ENCODE measurements at places on chromosomes 16 and 17.
A peak's percentile ranks its signal among the peaks of the same experiment; 100 is the strongest.

GRCh38 chr16:85853547-85854545 is 45.1 kb upstream of the IRF8 start:
- DNase-seq: no peak

GRCh38 chr16:79593074-79593531 is 7.4 kb downstream of the MAF start:
- no peak for DNase-seq

- no peak for DNase-seq
These were observed 1.7 kb upstream of the CDC27 start for GRCh38 chr17:47190770-47191169.

DNA sequence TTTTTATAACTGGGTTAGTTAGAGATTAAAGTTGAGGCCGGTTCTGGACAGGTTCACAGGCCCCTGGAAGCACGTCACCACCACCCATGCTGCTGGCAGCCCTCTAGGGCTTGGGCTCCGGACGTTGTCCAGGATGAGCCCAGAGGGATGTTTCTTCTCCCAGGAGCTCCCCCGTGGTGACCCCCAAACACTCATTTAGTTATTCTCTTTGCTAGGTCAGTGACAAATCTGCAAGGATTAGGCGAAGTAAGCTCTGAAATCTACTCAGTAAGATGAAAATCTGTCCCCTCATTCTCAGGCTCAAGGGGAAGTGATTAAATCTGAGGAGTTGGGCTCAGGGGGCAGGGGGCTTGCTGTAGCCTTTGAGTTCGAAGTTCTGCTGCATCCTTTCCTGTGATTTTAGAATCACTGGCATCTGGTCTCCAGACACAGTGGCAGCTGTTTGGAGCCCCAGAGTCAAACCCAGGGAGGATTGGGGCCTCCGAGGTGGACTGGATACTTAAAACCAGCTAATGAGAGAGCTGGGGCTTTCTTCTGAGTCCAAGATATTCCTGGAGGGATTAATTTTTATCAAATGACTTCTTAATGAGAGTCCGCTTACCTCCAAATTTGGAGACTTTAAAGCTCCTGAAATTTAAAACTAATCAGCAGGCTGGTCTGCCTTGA is 49.2 kb upstream of the HS3ST2 start:
- no peak for DNase-seq

GRCh38 chr17:82345151-82345976 is 11.8 kb upstream of the SECTM1 start:
- no peak for DNase-seq

DNA sequence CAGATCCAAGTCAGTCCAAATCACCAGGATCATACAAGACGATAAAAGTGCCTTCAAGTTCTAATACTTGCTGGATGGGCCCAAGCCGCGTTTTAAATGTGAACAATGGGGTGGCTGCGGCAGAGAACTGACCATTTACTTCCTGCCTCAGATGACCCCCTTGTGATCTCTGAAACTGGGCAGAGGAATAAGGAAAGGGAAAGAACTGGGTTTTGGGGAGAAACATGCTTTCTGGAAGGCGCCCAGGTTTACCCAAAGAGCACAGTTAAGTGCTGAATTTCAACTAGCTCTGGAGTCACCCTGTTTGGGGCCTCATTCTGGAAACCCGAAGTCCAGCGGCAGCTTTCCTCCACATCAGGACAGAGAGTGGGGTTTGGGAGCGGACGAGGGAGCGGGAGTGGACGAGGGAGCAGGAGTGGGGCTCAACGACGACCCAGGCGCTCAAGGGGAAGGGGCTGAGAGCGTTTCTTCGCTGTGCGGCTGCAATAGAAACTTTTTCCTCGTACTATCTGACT is 1.6 kb downstream of the FAM20A start:
- DNase-seq: no peak

DNA sequence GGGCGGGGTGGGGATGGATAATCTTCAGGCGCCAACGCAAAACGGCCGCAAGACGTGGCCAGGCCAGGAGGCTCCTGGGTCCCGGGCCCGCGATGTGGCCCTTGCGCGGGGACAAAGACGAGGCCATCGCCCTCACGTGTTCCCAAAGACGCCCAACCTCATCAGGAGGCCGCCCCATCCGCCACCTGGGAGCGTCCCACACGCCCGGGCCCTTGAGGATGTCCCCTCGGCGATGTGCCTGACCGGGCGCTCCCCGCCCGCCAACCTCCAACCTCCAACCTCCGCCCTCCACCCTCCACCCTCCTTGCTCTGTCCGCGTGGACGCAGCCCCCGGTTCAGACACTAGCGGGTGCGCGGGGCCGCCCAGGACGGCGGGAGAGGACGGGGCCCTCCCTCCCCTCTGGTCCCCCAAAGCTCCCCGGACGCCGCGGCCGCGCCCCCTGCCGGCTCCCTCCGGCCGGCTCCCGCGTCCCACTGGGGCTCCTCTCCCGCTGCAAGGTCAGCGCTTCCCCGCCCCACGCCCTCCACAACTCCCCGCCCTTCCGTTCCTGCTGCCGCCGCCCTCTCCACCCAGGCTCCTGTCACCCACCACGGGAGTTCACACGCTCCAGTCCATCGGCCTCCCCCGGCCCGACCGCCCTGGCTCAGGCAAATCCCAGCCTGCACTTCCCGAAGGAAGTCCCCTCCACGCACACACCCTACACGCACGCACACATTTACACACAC is 250.8 kb upstream of the RPL38 start:
- DNase-seq: no peak

GRCh38 chr16:30659507-30660423 is 1.5 kb downstream of the FBRS start:
- no peak for DNase-seq

DNA sequence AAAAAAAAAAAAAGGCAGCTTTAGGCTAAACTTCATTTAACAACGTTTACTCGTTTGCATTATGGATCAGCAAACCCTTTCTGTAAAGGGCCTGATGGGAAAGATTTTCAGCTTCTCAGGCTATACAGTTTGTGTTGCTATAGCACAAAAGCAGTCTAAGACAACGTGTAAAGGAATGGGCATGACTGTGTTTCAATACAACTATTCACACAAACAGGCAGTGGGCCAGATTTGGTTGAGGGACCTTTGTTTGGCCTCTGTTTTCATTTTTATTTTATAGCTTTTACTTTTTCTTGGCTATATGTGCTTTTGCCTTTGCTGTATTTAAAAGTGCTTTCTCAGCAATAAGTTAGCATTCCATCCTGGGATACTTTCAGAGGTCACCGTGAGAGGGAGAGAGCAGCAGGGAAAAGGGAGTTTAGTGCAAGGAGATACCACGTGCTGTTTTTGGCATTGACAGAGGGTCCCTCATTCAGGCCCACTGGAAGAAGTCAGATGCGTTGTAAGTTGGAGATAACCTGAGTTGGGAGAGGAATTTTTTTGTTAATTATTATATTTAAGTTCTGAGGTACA is 335.6 kb downstream of the UTP18 start:
- no peak for DNase-seq

- peak; percentile 62 for DNase-seq
These were observed 98.4 kb upstream of the GSE1 start for GRCh38 chr16:85514598-85515318.

GRCh38 chr16:51875834-51876600 is 670.9 kb downstream of the TOX3 start:
- DNase-seq: no peak

DNA sequence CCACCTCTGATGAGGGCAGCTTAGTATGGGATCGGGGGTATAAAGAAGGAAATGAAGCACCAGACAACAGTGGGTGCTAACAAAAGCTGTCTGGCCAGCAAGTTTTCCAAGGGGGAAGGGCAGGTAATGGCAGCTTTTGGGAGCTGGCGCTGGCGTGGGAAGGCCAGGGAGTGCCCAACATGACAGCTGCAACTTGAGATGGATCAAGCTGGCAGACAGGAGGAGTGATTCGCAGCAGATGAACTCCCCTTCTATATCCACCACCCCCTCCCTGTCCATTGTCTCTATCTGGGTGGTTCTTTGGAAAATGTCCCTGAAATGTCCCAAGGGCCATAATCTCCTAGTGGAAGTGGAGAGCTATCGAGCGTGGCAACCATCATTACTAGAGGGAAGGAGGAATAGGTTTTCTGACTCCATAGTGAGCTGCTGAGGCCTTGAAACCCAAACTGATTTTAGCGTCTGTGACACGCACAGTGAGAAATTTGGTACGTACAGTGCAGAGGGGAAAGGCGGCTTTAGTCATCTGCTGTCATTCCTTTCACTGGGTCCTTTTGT is 4.8 kb upstream of the INPP5K start:
- no peak for DNase-seq

DNA sequence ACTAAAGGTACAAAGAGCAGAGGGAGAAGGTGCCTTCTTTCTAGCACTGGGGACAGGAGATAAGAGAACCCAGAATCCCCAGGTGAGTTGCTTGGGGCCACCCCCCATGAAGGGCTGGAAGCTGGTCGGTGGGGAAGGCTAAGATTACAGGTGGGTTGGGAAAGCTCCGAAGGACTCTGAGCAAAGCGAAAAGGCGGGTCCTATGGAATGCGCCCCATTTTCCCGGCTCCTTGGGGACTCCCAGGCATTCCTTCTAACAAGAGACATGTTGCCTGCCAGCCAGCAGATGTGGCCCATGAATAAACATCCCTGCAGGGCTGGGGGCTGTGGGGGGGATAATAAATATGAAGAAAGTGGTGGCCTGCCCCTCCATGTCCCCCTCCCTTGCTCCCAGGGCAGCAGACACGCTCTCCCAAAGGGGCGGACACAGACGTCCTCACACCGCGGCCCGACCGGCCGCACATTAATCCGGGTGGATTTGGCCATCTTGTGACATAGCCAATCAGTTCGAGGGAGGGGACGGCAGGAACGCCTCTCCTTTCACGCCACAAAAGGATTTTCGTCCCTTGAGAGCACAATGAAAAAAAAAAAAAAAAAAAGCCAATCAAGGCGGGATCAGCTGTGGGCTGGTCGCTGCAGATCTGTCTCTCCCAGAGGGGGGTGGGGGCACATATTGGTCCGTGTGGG is 98.5 kb downstream of the SOX9 start:
- DNase-seq: no peak

GRCh38 chr17:80984749-80985148 is 6.9 kb upstream of the CHMP6 start:
- DNase-seq: no peak

- no peak for DNase-seq
These were observed 426.7 kb upstream of the SALL1 start for GRCh38 chr16:51577621-51578303.

- no peak for DNase-seq
These were observed 15.3 kb downstream of the ENGASE start for GRCh38 chr17:79089720-79090442.

- DNase-seq: no peak
These were observed 15.3 kb upstream of the OGFOD3 start for GRCh38 chr17:82433560-82434215.

GRCh38 chr16:52497067-52497816 is 49.7 kb downstream of the TOX3 start:
- DNase-seq: peak; percentile 96

GRCh38 chr17:58764373-58764772 is 8.7 kb downstream of the PPM1E start:
- DNase-seq: no peak

DNA sequence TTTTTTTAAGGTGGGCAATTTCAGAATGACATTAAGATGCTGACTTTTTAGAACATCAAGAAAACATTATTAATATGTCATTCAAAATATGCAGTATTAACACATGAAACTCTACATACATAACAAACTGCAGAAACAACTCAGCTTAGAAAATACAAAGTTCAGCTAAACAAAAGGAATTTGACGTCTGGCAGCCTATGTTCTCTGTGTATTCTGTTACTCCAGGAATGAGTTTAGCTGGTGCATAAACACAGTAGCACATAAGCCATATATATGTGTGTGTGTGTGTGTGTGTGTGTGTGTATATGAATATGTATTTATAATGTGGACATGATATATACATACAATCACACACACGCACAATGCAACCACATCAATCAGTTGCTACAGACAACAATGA is 413.5 kb upstream of the PSMD7 start:
- DNase-seq: no peak

GRCh38 chr17:80760511-80760911 is 215.9 kb downstream of the RPTOR start:
- DNase-seq: peak; percentile 98

DNA sequence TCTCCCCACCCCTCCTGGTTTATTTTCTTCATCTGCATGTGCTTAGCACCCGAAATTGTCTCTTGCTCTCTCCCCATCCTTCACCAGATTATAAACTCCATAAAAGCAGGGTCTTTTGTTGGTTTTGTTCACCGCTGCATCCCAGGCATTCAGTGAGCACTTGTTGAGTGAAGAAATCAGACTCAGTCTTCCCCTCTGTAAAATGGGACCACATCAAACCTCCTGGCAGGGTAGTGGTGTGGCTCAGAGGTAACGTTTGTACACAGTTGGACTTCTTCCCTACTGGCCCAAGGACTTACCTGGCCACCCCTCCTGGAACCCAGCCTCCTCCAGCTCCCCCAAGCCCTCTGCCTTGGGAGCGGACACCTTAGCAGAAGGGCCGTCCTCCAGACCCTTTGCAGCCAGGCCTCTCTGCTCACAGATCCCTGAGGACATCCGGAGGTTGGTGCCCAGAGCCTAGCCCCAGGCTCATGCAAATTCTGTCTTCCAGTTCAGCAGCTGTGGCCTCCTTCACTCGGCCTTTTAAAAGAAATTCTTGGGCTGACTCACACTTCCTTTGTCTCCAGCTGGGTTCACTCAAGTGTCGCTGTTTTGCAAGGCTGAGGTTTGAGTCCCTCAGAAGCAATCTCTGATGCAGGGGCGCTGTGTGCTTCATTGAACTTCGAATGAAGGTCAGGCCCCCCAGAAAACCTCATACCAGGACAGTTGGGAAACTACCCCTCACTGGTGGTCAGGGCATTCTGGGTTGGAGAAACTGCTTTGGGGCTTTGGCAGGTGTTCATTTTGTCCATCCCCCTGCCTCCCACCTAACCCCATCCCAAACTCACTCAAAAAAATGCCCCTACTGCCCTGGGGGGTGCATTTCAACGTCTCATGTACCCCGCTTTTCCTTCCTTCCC is 16.8 kb upstream of the RMI2 start:
- no peak for DNase-seq

- DNase-seq: no peak
These were observed 352.1 kb upstream of the KIF2B start for GRCh38 chr17:53470626-53471025.

DNA sequence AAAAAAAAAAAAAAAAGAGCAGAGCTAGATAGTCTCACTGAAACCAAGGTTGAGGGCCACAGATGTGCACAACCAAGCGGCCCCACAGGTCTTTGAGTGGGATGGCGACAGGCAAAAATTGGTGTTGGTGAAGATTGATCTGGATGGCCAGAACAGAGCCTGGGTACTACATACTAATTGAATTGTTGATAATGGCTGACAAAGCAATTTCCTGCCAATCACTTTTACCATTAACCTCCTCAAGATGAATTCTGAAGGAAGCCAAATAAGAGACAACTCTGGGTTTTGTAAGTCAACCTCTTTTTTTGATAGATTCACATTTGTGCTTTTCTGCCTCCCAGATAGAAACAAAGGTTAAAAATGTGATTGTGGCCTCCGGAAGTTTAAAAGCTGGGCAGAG is 19.4 kb upstream of the HS3ST3B1 start:
- DNase-seq: no peak
